ENCODE measurements at places on chromosomes 6 and 20. TPM values are rescaled to one million over a fixed set of nuclear protein-coding genes. Genes with fewer than 3 reads are reported as not detected.

DNA sequence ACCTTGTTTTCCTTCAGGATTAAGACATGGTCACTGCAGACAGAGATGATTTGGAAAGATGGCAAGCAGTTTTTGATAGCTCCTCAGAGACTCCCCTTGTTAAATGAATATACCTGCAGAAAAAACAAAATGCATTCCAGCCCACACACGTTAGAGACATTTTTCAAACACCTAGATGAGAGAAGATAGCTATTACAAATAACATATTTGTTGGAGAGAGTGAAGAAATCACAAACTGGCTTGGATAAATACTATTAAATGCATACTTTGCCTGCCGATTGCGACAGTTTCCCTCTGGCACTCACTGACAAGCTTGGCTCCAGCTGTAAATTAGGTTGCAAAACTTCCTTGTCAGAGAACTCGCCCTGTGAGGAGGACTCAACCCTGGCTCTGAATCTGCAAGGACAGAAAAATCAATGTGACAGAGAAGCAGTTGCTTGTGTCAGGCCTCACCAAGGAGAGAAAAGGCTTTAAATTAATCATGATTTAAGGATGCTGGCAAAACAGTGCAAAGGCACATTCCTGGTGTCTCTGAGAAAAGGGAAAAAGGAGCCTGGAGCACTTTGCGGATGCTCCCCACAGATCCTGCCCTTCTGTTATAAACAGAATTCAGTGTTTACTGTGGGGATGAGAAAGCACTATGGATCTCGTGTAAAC is 423.7 kb upstream of the MARCKS start:
- no peaks in the 10 kb centered on the region for H3K36me3 ChIP-seq
- H3K27me3 ChIP-seq: no peaks in the 10 kb centered on the region
- H3K4me1 ChIP-seq: peaks cover 13% of the 10 kb centered on the region
- no peak overlapping the region for H3K27ac ChIP-seq
- peak; percentile 34 for DNase-seq

DNA sequence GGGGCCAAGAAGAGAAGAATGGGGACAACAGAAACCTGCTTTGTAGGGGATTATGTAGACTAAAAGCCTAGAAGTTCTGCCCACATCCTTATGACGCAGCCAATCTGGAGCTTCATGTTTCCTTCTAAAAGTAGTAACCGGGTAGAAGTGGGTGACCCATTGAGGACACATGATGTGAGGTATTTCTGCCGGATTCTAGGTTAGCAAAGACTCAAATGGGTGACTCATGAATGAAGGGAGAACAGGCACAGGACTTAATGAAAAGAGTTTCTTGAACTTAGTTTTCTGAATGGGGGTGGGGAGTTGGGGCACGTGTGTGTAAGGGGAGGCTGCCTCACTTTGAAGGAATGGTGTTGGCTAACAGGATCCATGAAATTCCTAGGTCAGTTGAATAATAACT is 68.8 kb downstream of the CDS2 start:
- peaks cover 11% of the 10 kb centered on the region for H3K4me1 ChIP-seq
- H3K4me3 ChIP-seq: no peak overlapping the region
- H3K36me3 ChIP-seq: peaks cover 12% of the 10 kb centered on the region

DNA sequence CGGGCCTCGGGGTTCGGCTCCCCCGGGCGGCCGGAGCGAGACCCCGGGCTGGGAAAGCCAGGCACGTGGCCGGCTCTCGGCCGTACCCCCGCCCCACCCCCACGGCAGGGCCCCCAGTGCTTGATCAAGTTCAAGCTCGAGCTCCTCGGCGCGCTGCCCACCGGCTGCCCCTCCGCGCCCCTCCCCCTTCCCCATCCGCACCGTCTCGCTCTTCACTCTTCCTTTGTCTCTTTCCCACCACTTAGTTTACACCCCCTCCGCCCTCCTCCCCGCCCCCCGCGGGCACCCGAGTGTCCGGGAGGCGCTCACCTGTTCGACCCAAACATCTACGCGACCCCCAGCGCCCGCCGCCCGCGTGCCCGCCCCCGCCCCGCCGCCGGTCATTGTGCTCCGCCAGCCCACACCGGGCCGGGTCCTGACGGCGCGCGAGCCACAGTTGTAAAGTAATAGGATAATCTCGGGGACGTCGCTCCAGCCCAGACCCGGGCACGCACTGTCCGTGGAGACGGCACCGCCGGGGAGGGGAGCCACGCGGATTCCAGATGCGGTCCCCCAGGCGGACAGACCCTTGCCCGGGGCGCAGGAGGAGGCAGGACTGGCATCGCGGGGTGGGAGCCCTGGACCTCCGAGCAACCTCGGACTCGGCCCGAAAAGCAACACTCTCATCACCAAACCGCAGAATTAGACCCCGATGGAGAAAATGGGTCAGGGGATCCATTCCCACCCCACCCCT is 100.7 kb downstream of the NOL4L start:
- H3K27ac ChIP-seq: peak overlapping the region; percentile 76
- H3K27me3 ChIP-seq: no peaks in the 10 kb centered on the region
- DNase-seq: no peak
- peaks cover 50% of the 10 kb centered on the region for H3K4me1 ChIP-seq

- no peak overlapping the region for H3K4me3 ChIP-seq
- H3K36me3 ChIP-seq: no peaks in the 10 kb centered on the region
- H3K27me3 ChIP-seq: peaks cover 30% of the 10 kb centered on the region
- no peak overlapping the region for H3K27ac ChIP-seq
- H3K4me1 ChIP-seq: 0 out of 2 replicates have a peak, but pooled peaks cover 8% of the 10 kb centered on the region
These were observed 23.8 kb downstream of the SAYSD1 start for GRCh38 chr6:39091220-39091619.

DNA sequence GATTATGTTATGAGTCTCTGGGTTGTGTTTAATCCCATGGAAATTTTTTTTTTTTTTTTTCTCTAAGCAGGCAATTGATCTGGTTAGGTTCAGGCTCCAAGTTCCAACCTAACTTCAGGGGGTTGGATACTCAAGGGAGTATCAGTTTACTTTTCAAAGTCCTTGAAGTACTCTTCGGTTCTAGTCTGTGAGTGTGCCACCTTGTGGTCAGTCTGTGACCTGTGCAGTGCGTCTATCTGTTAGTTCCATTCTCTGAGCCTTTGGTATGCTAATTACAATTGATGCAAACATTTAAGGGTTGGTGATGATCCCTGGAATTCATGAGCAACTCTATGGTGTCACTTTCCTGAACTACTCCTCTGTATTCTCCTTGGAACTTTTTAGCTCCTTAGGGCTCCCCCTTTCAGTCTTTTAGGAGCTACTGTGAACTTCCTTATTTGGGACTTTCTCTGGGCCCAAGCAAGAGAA is 342.0 kb downstream of the SOX4 start:
- H3K4me1 ChIP-seq: no peaks in the 10 kb centered on the region
- H3K27ac ChIP-seq: no peak overlapping the region
- no peaks in the 10 kb centered on the region for H3K27me3 ChIP-seq
- no peak overlapping the region for H3K4me3 ChIP-seq
- no peaks in the 10 kb centered on the region for H3K36me3 ChIP-seq

GRCh38 chr6:35242486-35242885 is 17.0 kb upstream of the ZNF76 start:
- no peak overlapping the region for H3K4me3 ChIP-seq
- H3K27ac ChIP-seq: no peak overlapping the region
- H3K27me3 ChIP-seq: no peaks in the 10 kb centered on the region
- H3K36me3 ChIP-seq: peaks cover 6% of the 10 kb centered on the region
- H3K4me1 ChIP-seq: no peaks in the 10 kb centered on the region
- DNase-seq: no peak

DNA sequence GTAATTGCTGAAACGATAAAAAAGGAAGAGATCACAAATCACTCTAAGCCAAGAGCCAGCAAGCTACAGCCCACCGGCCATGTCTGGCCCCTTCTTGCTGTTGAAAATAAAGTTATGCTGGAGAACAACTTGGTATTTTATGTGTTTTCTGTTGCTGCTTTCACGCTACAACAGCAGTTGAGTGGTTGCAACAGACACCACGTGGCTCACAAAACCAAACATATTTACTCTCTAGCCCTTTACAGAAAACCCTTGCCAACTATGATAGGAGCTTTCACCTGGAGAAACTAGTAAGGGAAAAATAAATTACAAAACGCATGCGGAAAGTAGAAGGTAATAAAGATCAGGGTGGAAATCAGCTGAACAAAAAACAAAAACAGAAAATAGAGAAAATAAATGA is 41.1 kb upstream of the SLCO4A1 start:
- no peaks in the 10 kb centered on the region for H3K36me3 ChIP-seq
- H3K27ac ChIP-seq: no peak overlapping the region
- peaks cover 3% of the 10 kb centered on the region for H3K4me1 ChIP-seq
- DNase-seq: no peak

GRCh38 chr20:24990810-24991252 is 1.7 kb downstream of the APMAP start:
- H3K4me1 ChIP-seq: peaks cover 86% of the 10 kb centered on the region
- H3K27ac ChIP-seq: peak overlapping the region; percentile 4
- peak overlapping the region; percentile 85 for H3K4me3 ChIP-seq
- no peaks in the 10 kb centered on the region for H3K36me3 ChIP-seq

DNA sequence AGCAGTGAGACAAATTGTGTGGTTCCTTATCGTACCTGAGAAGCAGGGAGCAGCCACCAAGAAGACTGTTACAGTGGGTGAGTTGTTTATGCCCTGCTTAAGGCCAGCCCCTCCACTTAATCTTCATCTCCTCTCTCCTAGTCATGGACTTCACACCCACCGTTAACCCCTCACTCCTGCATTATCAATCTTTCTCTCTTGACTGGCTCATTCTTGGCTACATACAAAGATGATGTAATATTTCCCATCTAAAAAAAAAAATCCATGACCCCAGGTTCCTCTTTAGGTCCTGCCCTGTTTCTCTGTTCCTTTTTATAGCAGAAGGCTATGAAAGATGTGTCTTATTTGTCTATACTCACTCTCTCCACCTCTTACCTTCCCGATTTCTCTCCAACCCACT is 72.4 kb downstream of the SHLD1 start:
- DNase-seq: no peak
- H3K4me1 ChIP-seq: peaks cover 71% of the 10 kb centered on the region
- H3K36me3 ChIP-seq: no peaks in the 10 kb centered on the region

DNA sequence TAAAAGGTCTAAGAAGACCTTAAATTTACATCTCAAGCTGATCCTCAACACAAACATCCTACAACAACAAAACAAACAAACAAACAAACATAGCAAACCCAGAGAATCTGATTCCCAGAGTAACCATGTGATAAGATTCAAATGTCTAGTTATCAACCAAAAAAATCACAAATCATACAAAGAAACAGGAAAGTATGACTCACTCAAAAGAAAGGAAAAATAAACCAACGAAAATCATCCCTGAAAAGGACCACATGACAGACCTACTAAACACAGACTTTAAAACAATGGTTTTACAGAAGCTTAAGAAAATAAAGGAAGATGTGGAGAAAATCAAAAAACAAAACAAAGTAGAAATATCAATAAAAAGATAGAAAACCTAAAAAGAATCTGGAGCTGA is 18.1 kb downstream of the VNN1 start:
- H3K36me3 ChIP-seq: no peaks in the 10 kb centered on the region
- no peak overlapping the region for H3K27ac ChIP-seq
- no peaks in the 10 kb centered on the region for H3K27me3 ChIP-seq
- DNase-seq: no peak
- no peak overlapping the region for H3K4me3 ChIP-seq

GRCh38 chr6:54086439-54086838 is 24.8 kb upstream of the MLIP start:
- H3K27ac ChIP-seq: no peak overlapping the region
- no peaks in the 10 kb centered on the region for H3K27me3 ChIP-seq
- H3K36me3 ChIP-seq: no peaks in the 10 kb centered on the region
- no peaks in the 10 kb centered on the region for H3K4me1 ChIP-seq

DNA sequence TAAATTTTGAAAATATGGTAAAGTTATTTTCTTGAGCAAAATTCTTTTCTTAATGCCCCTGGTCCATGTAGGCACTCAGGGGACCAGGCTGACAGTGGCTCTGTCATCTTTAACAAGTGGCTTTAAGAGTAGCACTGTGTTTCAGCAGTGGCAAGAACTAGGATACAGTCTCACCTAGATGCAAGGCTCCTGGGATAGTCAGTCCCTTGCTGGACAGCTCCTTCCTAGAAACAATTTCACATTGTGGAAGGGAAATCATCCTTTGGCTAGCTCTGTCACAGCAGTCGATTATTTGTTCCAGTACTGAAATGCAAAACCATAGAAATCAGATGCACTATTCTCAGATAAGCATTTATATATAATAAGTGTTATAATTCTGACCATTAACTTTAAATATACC is 175.4 kb upstream of the KCNQ5 start:
- DNase-seq: no peak
- H3K4me3 ChIP-seq: no peak overlapping the region
- no peak overlapping the region for H3K27ac ChIP-seq
- H3K27me3 ChIP-seq: no peaks in the 10 kb centered on the region

- H3K4me1 ChIP-seq: no peaks in the 10 kb centered on the region
- peaks cover 45% of the 10 kb centered on the region for H3K36me3 ChIP-seq
- H3K27ac ChIP-seq: no peak overlapping the region
- no peak overlapping the region for H3K4me3 ChIP-seq
- DNase-seq: no peak
These were observed 40.7 kb downstream of the TP53INP2 start for GRCh38 chr20:34744847-34745246.

DNA sequence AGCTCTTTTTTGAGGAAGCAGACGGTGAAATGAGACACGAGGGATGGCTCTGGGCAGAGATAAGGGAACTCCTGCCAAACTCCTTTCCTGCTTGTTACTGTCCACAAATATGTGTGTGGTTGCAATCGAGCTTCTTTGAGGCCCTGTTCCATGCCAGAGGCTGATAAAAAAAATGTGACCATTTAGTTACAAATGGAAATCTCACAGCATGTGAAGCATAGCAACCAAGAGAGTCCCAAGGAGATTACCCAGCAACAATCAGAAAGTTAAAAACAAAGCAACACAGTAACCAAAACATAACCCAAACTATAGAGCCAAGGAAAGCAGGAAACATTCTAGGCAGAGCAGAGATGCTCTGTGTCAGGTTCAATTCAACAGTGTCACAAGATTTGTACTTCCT is 35.4 kb upstream of the HMGN3 start:
- H3K4me3 ChIP-seq: no peak overlapping the region
- no peaks in the 10 kb centered on the region for H3K27me3 ChIP-seq
- H3K36me3 ChIP-seq: no peaks in the 10 kb centered on the region
- H3K4me1 ChIP-seq: no peaks in the 10 kb centered on the region
- H3K27ac ChIP-seq: no peak overlapping the region
- DNase-seq: no peak

DNA sequence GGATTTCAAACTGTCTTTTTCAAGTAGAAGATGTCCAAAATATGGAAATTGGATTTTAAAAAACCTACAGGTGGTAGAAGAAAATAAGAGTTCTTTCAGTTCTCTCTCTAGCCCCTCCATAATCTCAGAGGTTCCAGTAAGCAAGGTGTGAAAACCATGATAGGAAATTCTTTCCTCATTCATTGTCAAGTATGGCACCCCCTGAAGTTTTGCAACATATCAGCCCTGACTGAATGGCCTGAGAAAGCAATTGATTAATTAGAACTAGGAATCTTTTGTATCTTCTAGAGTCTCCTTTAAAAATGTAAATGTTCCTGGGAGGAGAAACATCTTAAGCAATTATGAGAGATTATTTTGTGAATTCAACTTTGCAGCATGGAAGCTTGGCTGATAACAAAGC is 198.7 kb upstream of the STXBP5 start:
- H3K27ac ChIP-seq: no peak overlapping the region
- no peak for DNase-seq
- no peaks in the 10 kb centered on the region for H3K27me3 ChIP-seq

- H3K4me1 ChIP-seq: peaks cover 41% of the 10 kb centered on the region
- H3K27ac ChIP-seq: no peak overlapping the region
- H3K4me3 ChIP-seq: no peak overlapping the region
- H3K27me3 ChIP-seq: no peaks in the 10 kb centered on the region
These were observed 7.1 kb upstream of the DST start for GRCh38 chr6:56649782-56650181.

EPPIN gene
- total RNA-seq: not detected

LY6G6F gene
- not detected for total RNA-seq

MEP1A gene
- 0.10 TPM for total RNA-seq

MUCL3 gene
- not detected for total RNA-seq

FUT9 gene
- not detected for total RNA-seq

ARFRP1 gene
- total RNA-seq: 51.1 TPM

ELOVL4 gene
- total RNA-seq: not detected

MAP3K5 gene
- not detected for total RNA-seq

PM20D2 gene
- total RNA-seq: 26.3 TPM

KIF25 gene
- total RNA-seq: not detected

Measured in HepG2 (cell line).